ENCODE measurements at places on chromosomes 1 and 21. TPM values are rescaled to one million over a fixed set of nuclear protein-coding genes. Genes with fewer than 3 reads are reported as not detected.

GRCh38 chr1:168598892-168599291 lies 22.5 kb downstream of the XCL1 start:
- DNase-seq: no peak

GRCh38 chr1:70090141-70090540 lies 115.2 kb downstream of the LRRC40 start:
- peak; percentile 9 for DNase-seq

DNA sequence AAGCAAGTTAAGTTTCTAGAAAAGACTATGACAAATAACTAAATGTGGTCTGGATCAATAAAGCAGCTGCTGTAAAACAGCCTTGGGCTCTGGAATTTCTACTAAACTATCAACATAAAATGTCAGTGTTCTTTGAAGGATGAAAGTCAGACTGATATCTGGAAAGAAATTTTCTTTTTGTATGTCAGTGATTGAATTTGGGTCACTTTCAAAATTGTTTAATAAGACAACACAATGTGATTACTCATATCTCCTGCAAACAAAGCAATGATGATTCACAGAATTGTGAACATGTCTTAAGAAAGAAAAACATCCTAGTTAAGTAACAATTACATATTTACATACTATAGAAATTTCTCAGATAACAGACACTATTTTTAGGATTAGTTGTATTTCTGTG lies 826.4 kb downstream of the PLA2G4A start:
- peak; percentile 58 for DNase-seq

- DNase-seq: no peak
Observed at GRCh38 chr1:65490231-65491009, 70.0 kb downstream of the LEPR start.

AQP10 gene
- not detected for total RNA-seq

SPRR2G gene
- total RNA-seq: not detected

GRCh38 chr1:4657960-4658541 lies 3.6 kb downstream of the AJAP1 start:
- DNase-seq: no peak

GRCh38 chr1:147622731-147623130 lies 47.6 kb downstream of the ACP6 start:
- DNase-seq: peak; percentile 69

SFN gene
- 0.18 TPM for total RNA-seq

DNA sequence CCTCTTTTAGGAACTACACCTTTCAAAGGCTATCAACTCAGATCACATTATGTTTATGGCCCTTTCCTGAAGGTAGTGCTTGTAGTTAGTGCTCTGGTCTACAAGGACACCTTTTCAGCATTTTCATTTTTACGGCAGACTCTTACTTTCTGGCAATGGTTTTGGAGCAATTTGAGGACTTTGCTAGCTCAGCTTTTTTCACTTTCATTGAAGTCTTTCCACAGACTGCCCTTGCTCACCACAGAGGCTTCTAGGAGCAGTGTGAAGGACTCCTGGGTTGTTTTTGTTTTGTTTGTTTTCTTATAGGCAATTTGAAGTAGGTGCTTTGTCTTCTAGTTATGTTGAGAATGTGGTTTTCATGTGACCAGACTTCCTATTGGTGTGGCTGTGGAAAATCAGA lies 43.1 kb downstream of the CD55 start:
- no peak for DNase-seq

SPRR1A gene
- total RNA-seq: not detected

CNR2 gene
- not detected for total RNA-seq

DNA sequence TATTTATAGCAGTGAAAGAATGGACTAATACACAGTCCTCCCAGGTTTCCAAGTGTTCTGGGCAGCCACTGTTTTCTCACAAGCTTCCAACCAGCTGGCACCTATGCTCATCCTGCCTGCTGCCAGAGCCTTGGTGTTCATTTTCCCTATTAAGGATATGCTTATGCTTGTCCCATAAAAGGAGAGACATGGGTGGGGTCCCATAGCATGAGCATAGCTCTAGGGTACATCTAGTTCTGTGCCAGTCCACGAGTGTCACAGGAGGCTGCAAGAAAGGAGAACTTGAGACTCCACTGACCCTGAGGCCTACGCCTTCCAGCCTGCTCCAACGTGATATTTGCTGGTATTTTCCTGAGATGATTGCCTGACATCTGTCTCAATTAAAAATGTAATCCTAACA lies 192.4 kb upstream of the PTGFR start:
- no peak for DNase-seq

- no peak for DNase-seq
Observed at GRCh38 chr1:25697435-25698217, 81.0 kb downstream of the MAN1C1 start.

DNA sequence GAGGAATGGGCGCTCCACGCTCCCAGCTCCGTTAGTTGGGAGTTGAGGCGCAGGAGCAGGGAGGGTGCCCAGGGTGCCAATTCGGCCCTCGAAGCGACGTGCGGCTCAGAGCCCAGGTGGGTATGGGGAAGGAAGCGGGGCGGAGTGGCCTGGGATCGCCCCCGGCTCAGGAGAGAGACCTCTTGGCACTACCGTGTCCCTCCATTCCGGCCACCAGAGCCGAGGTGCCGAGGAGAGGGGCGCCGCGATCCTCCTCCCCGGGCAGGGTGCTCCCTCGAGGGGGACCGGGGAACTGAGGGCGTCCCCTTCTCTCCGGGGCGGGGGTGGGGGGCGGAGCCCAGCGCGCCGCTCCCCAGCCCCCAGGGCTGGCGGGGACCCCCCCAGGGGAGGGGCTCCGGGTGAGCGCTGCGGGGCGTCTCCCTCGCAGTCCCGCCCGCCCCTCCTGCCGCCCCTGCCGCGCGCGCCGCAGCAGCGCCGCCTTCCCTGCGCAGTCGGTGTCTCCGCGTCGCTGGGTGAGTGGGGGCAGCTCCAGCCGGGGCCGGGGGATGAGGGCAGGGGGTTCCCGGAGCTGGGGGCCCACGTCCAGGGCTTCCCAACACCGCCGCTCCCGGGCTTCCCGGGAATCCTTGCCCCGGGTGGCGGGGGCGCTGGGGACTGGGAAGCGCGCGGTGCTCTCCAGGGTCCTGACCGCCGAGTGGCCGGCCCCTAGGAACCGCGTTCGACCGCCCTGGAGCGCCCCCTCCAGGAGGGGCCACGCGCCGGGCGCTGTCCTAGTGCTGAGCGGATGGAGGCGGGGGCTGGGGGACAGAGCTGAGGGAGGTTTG lies at the start of gene HPCA:
HPCA (plus strand) TSS at position 488 of the 824 bp plus-strand sequence. CDS start 2,408 bp downstream, outside the sequence.
- peak; percentile 48 for DNase-seq

- no peak for DNase-seq
Observed at GRCh38 chr1:12204140-12204539, 25.7 kb upstream of the VPS13D start.

SPRR2F gene
- not detected for total RNA-seq

ANKRD65 gene
- total RNA-seq: not detected

- no peak for DNase-seq
Observed at GRCh38 chr1:147603986-147604385, 62.7 kb downstream of the BCL9 start.

Data from IMR-90 (cell line).